Fibroblast of skin of left biceps (primary cell): ENCODE measurements at places on chromosomes 1 and 21.
A peak's percentile ranks its signal among the peaks of the same experiment; 100 is the strongest.

GRCh38 chr1:150065184-150065871 is 2.2 kb upstream of the VPS45 start:
- no peak for DNase-seq

- peak; percentile 99 for DNase-seq
Observed at GRCh38 chr1:150162862-150163706, 13.4 kb downstream of the PLEKHO1 start.

DNA sequence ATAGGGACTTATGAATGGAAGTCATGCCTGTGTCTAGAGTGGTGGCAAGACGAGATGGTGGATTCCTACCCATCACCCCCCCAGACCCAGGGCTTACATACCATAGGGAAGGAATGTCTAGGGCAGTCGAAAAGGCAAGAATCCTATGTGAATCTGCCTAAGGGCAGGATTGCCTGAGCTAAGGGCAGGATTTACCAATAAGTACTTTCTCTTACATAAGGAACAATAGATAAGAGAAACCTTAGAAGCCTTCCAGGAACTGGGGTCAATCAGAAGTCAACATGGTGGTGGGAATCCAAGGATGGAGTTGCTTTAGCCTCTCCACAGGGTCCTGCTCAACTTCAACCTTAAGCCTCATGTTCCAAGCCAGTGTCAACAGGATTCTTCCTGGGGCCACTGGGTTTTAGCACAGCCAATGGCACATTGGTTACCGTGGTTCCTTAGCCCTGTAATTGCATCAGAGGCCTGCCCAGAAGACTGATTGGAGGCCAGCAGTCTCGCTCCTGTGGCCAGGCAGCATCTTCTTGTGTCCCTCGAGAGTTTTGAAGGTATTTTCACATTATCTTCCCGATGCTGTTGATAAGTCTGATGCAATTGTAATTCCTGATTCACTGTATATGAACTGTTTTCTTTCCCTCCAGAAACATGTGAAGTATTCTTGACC is 20.7 kb downstream of the BACE2 start:
- no peak for DNase-seq

DNA sequence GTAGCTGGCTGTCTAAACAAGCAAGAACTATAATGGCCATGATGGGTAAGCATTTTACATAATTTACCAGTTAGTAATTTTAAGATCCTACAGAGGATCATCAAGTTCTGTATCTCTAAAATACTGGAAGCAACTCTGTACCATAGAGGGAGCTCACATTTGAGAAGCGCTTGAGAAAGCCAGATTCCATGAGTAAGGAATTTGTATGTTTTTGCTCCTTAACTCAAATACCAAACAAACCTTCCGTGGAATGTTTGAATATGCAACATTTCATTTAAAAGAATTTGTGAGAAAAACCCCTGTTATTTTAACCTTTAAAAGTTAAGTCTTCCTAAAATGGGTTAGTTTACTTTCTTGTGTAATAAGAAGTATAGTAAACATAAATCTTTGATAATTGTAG is 2.0 kb downstream of the TSHB start:
- no peak for DNase-seq

GRCh38 chr1:148334339-148335130 is 148.6 kb downstream of the PPIAL4G start:
- DNase-seq, result peak; percentile 62

DNA sequence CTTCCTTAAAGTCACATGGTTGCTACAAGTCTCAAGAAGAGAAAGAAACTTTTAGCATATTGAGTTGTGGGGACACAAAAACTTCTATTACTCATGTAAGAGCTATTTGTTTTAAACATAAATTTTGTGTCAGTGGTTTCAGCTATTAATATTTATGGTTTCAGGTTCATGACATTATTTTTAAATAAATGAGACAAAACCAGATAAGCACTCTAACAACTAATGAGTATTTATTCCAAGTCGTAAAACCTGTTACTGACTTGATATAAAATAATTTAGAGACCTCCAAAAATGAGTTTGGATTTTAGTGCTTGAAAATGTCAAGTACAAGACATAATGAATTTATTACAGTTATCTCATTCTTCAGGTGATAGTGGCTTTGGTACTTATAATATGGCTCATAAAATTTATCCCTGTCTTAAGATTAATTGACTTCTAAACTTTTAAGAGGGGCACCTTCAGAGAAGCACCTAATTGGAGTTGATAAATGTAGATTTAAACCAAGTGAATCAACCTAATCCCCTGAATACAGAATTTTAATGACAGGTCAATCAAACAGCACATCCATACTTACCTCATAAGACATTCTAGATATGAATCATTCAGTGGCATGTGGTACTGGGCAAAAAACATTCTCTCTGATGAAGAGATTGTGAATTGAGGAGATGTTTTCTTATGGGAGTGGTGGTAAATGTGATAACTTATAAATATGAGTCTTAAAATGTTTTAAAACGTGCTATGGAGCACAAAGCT is 167.7 kb upstream of the PTGFR start:
- DNase-seq, result no peak

DNA sequence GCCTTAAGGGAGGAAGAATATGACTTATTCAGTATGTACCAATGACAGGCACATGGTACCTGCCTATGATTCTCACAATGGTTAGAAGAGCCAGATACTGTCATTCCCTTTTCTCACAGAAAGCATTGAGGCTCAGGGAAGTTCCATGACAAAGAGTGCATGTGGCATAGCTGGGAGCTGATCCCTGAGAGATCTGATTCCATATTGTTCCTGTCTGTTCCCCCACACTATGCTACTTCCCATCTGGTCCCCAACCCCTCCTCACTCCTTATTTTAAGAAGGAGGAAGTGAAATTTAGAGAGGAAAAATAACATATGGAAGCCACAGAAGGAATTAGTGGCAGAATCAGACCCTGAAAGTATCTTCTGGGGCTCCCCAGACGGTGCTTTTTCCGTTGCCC is 500.0 kb downstream of the PLPP3 start:
- no peak for DNase-seq

DNA sequence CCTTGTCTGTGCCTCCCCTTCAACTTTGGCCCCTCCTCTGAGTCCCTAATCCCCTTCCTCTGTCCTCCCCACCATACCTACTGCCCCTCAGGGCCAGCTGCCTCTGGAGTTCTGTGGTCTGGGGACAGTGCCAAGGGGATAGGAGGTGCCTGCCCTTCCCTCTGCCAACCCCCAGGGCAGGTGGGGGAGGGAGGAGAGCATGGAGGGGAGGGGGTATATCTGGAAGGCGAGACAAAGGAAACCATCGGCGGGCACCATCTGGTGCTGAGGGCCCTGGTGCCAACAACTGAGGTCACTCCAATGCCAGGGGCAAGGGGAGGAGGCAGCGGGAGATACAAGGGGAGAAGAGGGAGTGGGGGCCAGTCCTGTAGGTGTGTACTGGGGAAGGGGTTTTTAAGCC is 9.6 kb downstream of the RAB25 start:
- DNase-seq, result no peak

DNA sequence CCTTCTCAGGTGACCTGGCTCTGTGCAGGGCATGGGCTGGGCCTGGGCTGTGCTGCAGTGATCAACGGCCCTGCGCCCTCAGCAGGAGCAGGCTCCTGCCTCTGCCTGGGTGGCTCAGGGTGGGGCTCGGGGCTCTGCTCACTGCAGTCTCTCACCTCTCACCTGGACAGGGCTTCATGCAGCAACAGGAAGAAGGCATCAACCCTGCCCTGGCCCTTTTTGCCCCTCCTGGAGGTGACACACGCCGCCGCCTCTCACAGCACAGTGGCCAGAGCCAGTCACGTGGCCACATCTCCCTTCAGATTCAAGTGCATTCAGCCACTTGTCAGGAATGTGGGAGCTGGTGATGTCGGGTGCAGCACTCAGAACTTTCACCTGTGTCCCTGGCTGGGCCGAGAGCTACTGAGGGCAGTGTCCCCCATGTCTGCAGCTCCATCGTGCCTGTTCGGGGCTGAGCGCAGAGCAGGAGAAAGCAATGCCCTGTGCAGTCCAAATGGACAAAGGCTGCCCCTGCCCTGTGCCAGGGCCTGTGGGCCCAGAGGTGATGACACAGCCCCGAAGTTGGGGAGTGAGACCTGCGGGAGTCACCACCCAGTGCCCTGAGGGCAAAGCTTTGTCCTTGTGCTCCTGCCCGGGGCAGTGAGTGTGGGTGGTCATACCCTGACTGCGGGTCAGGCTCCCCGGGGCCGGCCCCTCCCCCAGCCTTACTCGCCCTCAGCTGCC is 314.0 kb downstream of the PTPRU start:
- DNase-seq, result no peak

DNA sequence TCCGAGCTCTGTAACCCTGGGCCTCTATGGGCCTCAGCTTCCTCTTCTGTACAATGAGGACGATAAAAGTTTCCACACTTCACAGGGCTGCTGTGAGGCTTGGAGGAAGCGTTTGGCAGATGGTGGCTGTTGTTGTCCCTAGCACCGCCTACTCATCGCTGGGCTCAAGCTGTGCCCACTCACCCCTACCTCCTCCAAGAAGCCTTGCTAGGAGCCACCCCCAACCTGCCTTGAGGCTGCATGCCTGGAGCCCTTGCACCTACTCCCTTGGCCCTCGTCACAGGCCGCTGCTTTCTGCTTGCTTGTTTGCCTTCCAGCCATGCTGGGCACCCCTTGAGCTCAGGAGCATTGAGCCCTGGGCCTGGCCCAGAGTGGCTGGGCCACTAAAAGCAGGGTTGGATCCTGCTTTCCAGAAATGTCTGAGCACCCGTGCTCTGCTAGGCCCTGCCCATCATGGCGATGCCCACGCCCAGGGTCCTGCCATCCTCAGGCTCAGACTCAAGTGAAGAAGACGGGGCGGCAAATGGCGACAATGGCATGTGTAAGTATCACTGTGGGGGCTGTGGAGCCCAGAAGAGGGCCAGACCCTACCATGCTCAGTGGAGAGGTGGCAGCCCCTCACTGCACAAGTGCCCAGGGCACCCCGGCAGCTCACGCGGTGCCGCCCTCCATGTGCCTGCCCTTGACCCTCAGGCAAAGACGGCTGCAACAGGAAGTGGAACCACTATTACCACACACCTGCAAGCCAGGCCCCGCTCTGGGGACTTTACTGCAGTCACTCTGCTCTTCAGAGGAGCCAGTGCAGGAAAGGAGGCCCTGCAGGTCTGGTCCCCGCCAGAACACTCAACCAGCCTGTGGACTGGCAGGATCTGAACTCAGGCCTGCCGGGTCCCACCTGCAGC is 9.5 kb downstream of the SH3BGRL3 start:
- DNase-seq, result no peak

DNA sequence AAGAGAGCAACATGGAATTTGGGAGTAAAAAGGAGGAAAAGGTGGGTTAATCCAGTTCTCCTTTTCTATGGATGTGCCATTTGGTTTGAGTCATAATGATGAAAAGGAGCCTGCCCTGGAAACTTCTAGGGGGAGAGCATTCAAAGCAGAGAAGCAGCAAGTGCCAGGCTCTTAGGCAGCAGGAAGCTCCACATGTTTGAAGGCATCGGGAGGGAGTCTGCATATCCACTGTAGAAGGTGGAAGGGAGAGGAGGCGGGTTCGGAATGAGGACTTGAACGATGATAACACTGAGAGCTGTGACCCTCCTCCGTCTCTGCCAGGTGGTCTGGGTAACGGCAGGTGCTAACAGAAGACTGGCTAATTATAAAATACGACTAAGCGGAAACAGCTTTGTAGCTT is 128.2 kb downstream of the RYR2 start:
- DNase-seq, result no peak

- no peak for DNase-seq
Observed at GRCh38 chr1:178168536-178168935, 74.6 kb downstream of the RASAL2 start.

DNA sequence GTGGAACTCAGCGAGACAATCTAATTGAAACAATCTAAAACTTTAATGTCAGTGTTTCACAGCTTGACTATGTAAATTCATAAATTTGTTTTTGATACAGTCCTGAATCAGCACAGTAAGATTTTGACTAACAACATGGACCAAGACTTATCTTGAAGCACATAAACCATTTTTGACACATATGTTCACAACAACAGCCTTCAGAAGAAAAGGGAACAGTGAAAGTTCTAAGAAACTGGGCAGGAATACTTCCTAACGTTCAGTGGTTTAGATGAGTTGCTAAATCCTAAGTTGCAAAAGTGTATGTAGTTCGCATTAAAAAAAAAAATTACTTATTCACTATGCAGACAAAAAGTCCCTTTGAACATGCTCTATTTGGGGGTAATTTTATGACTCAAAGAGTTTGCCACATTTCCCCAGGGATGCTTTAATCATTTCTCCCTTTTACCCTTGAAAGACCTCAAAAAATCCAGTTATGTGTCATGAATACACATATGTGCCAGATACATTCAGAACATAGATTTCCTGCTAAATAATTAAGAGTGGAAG is 120.2 kb downstream of the MRPL39 start:
- DNase-seq, result peak; percentile 84

GRCh38 chr1:68279846-68280245 is 47.5 kb upstream of the WLS start:
- no peak for DNase-seq

GRCh38 chr1:20472860-20473711 is 12.9 kb downstream of the CAMK2N1 start:
- DNase-seq, result no peak

DNA sequence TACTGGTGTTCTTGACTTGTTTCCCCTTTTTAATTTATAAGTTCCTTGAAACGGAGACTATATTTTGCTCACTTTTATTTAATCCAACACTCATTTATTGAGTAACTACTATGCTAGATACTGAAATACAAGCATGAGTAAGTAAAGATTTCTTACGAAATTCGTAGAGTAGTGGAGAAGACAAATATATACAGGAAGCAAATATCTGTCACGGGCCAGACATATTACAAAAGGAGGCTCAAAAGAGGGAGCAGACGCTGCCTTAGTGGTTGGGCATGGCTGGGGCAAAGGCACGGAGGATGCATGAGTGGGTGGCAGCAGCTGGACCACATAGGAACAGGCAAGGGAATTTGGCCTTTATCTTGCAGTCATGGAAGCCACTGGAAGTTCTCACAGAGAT is 6.8 kb downstream of the NCF2 start:
- no peak for DNase-seq

DNA sequence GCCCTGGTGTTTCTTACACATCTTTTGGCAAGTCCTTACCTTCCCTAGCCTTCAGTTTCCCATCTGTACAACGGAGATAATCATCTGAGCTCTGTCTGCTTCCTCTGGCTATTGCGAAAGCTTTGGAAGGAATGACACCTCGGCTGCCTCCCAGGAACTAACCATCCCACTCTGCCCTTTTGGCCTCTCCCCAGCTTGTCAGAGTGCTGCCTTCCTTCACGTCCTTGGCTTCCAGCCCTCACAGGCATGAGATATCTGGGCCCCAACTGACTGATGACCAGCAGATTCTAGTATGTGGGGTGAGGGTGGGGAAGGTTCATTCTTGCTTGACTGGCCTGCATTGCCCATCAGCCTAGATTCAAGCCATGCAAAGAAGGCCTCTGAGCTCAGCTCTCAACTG is 253.1 kb upstream of the FGGY start:
- DNase-seq, result peak; percentile 74
